SK-N-MC (cell line): ENCODE measurements at places on chromosomes 11 and 22.

DNA sequence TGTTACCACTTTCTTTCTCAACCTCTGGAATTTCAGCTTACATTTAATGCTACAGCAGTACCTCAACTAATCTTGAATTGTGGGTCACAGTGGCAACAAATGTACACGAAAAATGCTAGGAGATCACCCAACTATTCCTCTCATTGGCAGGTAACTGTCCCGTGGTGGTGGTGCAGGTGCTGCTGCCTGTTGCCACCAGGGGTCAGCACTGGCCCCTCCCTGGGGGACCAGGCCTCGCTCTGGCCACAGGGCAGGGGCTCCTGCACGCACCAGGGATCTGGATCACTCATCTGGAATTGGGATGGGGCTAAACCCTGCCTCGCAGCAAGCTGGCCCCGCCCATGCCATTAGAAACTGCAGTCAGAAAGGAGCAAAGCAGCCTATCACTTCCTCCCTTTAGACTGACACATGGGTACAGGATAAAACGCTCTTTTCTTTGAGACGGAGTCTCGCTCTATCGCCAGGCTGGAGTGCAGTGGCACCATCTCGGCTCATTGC lies 6.9 kb upstream of the POLDIP3 start:
- no peak for DNase-seq

DNA sequence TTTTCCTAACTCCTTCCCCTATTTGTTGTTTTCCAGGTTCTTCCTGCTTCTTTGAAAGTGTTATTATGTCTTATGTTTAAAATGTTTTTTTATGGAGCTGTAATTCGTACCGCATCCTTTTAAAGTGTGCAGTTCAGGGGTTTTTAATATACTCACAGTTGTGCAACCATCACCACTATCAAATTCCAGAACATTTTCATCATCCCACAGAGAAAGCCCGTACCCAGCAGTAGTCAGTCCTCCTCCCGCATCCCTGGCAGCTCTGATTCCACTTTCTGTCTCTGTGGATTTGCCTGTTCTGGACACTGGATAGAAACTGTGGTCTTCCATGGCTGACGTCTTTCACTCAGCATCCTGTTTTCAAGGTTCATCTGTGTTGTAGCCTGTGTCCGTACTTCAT lies 73.7 kb downstream of the JAM3 start:
- no peak for DNase-seq

DNA sequence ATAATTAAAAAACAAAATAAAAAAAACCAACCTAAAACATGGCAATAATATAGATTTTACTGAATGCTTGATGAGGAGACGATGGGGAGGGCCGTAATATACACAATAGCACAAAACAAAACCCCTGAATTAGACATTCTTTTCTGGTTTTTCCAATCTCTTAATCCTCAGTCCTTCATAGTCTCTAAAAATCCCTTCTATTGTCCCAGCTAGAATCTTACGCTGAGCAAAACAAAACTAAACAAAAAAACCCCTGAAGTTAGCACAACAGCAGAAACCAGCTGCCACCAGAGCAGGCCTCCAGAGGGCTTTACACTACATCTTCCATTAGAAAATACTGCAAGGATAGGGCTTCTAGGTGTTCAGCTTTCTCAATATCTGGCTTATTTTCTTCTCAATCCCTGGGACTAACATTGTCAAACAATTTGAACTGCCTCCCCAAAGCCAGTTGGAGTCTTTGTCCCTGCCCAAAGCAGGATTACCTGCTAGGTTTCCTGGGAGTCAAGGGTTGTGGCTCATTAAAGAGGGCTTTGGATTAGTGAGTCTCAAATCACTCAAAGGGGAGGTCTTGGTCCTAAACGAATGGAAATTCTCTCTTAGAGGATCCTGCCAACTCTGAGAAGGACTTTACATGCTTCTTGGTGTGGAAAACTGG lies 2.1 kb upstream of the RNF26 start:
- DNase-seq = no peak

DNA sequence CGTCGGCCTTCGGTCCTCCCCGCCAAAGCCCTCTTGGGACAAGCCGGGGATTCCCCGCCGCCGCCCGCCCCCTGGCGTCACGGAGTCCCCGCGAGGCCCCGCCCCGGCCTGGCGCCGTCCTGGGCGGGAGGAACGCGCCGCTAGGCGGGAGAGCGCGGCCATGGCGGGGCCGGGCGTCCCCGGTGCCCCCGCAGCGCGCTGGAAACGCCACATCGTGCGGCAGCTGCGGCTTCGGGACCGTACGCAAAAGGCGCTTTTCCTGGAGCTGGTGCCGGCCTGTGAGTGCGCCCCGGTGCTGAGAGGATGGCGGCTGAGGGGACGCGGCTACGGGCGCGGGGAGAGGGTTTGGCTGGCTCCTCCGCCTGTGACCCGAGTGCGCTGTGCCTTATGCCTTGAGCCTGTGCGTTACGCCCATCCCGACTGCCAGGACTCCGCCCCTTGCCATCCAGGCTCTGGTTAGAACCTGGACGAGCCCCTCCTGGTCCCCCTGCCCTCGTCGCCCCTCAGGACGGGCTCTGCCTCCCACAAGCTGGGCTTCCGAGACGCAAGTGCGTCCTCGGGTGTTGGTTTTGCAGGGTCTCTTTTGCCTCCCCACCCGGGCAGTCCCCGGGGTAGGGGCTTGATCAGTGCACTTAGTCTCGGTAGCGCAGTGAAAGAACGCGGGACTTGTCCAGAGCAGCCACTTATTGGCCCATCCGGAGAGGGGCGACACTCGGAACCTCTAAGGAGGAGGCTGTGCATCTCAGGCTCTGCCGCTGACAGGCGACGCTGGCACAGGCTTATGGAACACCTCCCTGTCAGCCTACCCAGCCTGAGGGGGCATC lies at the start of gene ATG16L2:
Gene ATG16L2 (plus strand): TSS at position 126 of the 824 bp plus-strand sequence. CDS start 35 bp downstream, at position 161.
- no peak for DNase-seq

DNA sequence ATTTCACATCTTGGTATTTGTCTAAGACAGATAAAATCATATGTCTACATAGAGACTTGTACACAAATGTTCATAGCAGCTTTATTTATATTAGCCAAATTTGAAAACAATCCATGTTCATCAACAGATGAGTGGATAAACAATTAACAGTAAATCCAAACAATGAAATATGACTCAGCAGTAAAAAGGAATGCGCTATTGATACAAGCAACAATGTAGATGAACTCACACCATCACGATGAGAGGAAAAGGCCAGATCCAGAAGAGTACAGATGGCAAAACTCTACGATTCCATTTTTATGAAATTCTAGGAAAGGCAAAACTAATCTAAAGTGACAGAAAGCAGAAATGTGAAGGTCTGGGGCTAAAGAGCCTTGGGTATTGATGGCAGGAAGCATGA lies 384.3 kb downstream of the NTM start:
- no peak for DNase-seq

- DNase-seq = no peak
These were observed 120.1 kb upstream of the OR9Q1 start for GRCh38 chr11:57903441-57904123.

- no peak for DNase-seq
These were observed 27.9 kb downstream of the SHANK3 start for GRCh38 chr22:50700387-50701075.

DNA sequence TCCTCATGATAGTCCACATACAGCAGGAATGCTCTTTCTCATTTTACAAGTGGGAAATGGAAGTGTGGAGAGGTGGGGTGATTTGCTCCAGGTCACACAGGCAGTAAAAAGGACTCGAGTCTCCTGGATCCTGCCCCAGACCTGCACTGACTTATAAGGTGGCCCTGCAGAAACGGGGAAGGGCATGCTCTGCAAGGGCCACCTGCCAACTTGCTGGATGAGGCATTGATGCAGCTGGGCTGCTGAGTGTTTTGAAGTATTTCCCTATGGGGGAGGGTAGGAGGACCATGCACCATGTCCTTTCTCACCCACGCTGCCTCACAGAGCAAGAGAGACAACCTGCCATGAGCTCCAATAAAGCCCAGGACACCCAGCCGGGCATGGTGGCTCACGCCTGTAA lies 36.9 kb downstream of the OR6Q1 start:
- no peak for DNase-seq

DNA sequence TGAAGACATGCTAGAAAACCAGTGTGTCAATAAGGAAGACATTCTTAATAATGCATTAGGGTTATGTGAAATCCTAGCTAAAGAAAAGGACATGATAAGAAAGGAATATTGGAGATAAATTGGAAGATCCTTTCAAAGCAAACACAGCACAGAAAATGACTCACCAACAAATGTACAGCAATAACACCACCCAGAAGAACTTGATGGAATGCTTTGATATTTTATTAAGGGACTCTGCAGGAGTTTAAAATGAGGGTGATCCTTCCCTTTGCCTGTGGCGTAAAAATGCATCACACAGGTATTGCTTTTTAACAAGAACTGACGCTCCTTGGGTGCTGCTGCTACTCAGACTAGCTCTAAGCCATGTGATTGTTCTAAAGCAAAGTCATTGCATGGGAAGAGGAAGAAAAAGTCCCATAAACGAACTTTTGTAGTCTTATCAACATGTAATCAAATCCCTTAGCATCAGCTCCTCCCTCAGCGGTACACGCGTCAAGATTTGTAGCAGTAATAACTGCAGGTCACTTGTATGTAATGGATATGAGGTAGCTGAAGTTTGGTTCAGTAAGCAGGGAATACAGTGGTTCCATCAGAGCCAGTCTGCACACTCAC lies 48.4 kb upstream of the EED start:
- DNase-seq = no peak

- DNase-seq = no peak
These were observed 654.9 kb upstream of the ANO5 start for GRCh38 chr11:21537980-21538379.

DNA sequence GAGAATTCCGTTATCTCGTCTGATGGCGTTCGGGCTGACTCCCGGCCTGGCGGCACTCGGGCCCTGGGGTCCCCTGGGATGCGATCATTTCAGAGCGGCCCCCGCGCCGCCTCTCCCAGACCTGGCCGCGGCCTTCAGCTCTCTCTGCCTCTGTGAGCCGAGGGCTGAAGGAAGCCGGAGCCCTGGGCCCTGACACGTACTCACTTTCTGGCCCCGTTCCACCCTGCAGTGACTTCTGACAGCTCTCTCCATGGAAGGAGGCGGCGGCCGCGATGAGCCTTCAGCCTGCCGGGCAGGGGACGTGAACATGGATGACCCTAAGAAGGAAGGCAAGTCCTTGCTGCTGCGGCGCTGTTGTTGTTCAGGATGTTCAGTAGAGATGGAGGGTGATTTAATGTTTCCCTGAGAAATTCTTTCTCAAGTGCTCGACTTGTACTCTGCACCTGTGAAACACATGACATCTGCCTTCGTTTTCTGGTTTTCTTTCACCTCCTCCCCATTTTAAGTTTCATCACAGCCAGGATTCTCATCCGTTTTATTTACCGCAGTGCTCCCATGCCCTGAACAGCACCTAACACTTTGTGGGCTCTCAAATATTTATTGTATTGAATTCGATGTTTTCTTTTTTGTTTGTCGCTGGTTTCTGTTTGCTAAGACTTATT lies 612 bp downstream of the GTSE1 start:
- DNase-seq = no peak

GRCh38 chr11:112523477-112523876 lies 262.8 kb upstream of the PLET1 start:
- DNase-seq = peak; percentile 68

DNA sequence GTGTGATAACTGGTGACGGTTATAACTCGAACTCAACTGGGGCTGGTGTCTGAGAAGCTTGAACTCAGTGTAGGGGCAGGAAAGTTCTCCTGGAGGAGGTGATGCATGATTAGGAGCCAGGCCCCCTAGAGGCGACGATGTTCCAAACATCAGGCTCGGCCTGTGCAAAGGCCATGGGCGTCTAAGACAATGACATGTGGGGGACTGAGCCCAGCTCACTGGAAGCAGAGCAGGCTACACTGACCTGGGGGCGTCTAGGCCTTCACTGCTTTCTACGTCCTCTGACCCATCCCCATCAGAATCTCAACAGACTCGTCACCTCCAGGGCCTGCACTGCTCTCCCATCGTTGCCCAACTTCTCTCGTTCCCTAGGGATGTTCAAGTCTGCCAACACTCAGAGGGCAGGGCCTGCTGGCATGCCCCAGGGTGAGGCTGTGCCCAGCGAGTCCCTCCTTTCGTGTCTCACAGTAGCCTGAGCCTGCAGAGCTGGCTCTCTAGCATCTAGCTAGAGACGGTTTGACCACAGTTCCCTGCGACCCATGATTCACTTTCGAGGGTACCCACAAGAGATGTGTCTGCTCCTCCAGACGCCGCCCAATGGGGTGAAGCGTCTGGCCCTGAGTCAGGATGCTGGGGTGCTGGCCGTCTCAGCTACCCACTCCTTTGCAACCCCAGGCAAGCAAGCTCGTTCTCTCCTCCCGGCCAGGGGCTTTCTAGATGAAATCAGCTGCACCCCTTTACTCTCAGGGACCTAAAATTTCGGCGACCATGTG lies 1.1 kb upstream of the ATG16L2 start:
- no peak for DNase-seq

DNA sequence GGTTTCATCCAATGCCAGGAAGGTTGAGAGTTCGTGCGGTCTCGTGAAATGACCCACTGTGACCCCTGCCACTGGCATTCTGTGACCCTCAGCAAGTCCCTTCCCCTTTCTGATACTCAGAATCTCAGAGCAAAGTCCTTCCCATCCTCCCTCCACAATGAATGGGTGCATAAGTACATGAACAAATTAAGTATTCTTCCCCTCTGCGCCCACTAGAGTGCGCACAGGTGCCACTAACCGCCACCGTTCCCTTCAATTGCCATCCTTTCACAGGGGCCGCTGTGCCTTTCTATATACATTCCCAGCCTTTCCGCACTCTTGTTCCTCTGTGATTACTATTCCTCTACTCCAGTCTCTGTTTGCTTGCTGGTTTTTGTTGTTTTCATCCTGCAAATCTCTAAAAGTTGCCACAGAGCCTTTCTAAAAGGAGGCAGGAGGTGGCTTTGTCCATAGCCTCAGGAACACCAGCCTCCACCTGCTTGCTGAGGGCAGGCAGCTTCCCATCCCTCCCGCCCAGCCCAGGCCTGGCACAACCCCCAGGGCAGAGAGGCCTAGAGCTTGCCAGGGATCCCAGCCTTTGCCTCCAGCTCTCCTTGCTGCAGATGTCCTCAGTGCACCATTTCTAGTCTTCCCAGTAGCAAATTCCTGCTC lies 6.7 kb upstream of the AP1B1 start:
- peak; percentile 28 for DNase-seq

DNA sequence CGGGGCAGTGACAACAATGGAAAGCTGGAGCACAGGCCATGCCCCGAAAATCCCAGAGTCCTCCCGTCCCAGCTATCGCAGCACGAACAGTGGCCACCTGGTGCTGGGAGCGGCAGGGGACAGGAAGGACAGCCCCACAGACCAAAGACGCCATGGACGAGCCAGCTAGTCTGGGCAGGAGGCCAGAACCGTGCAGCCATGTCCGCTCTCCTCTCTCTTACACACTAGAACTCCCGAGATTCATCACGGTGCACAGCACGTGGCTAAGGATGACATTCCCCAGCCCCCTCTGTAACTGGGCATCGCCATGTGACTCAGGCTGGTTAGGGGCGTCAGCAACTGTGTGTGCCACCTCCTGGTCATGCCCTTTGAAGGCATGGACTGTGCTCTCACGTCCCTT lies 4.6 kb downstream of the CDPF1 start:
- DNase-seq = no peak

DNA sequence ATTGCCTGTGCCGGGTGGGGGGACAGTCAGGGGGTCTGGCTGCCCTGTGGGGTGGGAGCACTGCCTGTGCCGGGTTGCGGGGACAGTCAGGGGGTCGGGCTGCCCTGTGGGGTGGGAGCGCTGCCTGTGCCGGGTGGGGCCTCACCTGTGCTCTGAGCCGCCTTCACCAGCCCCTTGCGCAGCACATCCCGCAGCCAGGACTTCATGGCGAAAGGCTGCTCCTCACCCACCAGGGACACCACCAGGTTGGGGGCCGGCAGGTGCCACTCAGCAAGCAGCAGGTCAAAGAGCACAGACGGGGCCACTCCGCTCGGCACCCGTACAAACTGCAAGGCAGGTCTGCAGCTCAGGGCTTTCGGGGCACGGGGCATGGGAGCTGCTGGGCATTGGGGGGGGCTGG lies 21.4 kb downstream of the TSSC4 start:
- DNase-seq = no peak
